ENCODE measurements at places on chromosomes 7 and 10.

- DNase-seq: no peak
Observed at GRCh38 chr7:80298201-80298600, 163.6 kb downstream of the GNAI1 start.

DNA sequence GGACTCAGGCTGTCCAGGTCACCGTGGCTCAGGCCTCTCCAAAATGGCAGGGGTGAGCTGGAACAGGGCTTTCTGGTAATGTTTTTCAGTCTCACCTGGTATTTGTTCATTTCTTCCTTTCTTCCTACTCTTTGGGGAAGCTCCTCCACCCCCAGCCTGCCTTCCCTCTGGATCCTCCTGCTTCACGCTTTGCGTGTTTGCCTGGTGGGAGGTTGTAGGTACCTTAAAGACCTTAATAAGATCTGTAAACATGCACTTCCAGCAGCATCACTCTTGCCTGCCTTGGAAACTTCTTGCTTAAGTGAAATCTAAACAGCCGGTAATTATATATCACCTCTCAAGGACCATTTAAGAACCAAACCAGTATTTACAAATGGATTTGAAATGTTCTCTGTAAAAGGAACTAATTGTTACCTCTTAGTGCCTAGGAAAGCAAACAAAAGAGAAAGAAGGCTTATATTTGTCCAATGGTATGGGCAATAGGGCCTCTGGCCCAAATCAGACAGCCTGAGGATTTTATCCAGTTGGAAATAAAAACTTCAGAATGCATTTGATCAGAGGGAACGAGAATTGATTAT is 339.9 kb downstream of the CCSER2 start:
- no peak for DNase-seq

GRCh38 chr7:98202367-98203195 is 8.7 kb upstream of the BHLHA15 start:
- peak; percentile 36 for DNase-seq

DNA sequence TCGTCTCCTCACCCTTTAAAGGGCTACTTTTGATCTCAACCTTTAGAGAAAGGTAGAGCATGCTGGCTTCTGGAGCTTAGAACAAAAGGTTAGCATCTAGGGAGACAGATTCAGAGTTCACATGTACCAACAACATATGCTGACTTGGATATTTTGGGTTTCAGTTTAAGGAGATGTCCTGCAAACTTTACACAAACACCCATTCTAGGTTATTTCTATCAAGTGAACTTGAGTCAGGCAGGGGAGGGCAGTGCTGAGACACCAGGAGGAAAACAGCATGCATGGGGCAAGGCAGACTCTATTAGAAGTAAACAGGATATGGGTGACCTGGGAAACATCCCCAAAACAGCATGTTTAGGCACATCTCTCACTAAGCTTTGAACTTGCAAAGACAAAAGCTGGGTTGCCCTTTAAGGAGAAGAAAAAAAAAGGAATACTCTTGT is 43.8 kb downstream of the ARL4A start:
- no peak for DNase-seq

DNA sequence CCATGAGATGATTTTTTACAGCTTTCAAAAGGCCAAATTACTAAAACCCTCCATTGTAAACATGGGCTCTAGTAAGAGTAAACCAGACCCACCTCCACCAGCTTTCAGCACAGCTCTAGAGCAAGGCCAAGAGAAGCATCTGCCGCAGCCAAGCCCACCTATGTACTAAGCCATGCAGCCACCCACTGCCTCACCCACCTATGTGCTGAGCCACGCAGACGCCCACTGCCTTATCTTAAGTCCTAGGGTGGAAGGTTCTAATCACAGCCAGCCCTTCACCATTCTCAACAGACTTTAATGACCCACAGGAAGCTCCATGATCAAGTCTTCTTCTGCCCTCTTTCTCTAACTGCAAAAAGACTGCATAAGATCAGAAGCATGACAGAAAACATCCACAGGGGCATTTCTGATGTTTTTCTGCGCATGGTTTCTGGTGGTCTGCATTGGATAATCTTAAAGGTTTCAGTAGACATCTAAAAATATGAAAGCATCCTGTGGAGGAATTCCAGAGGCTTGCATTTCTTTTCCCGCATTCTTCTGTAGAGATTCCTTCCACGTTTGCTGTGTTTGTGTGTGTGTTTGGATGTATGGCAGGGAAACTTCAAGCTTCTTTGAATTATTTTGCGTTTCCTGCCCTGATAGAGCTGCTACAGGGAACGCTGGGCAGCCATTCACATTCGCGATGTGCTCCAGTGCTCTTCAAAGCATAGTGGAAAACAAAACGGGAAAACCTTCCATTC is 286.1 kb upstream of the KLF6 start:
- DNase-seq: no peak

DNA sequence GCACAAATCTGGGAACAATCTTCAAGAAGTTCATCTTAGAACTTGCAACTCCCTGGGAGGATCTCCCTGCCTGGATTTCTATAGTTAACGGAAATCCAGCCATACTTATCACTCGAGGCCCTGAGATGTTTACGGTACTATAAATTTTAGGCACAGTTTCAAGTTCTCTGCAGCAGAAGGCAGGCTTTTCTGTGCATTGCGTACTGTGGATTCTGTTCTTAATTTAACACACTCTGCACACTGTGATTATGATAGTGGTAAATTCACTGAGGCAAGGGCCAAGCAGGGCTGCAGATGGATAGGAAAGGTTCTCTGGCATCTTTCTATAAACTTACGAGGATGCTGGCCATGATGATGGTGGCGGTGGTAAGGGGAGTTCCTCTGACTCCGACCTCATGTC is 10.6 kb downstream of the INHBA start:
- no peak for DNase-seq
